ENCODE measurements at places on chromosomes 12 and 14. TPM values are rescaled to one million over a fixed set of nuclear protein-coding genes. Genes with fewer than 3 reads are reported as not detected.

Gene OTX2
- total RNA-seq, result not detected

Gene LRCOL1
- not detected for total RNA-seq

Gene KRT85
- not detected for total RNA-seq

Gene TMEM121
- total RNA-seq, result 3.3 TPM

Gene SMARCD1
- total RNA-seq, result 55.1 TPM

Gene SLC22A17
- 9.9 TPM for total RNA-seq

Gene IFNG
- not detected for total RNA-seq

Gene YAF2
- 13.9 TPM for total RNA-seq

Gene TGM1
- total RNA-seq, result 1.1 TPM

Gene TAS2R7
- not detected for total RNA-seq

Gene NEUROD4
- not detected for total RNA-seq

Gene SLC38A4
- under 0.01 TPM for total RNA-seq

Gene POTEM
- total RNA-seq, result not detected

Gene TBC1D30
- not detected for total RNA-seq

Gene OR4K1
- not detected for total RNA-seq

Gene DAO
- total RNA-seq, result not detected

Gene OTOGL
- total RNA-seq, result 0.20 TPM

Gene C12orf42
- not detected for total RNA-seq

Gene GSG1
- total RNA-seq, result 1.6 TPM

Gene SYNE3
- 58.1 TPM for total RNA-seq

Gene SLC39A5
- total RNA-seq, result 0.20 TPM

Gene CMTM5
- total RNA-seq, result not detected

Gene DPY19L2
- 1.6 TPM for total RNA-seq

Gene EMC9
- total RNA-seq, result 12.1 TPM
